ENCODE measurements at places on chromosomes 5 and 9. TPM values are rescaled to one million over a fixed set of nuclear protein-coding genes. Genes with fewer than 3 reads are reported as not detected.

Gene FAM193B
- total RNA-seq, result 58.5 TPM

Gene TAF11L7
- not detected for total RNA-seq

Gene DNM1
- 18.7 TPM for total RNA-seq

Gene IL31RA
- 3.1 TPM for total RNA-seq

Gene STK32A
- not detected for total RNA-seq

Gene RMRP
- 29,896 TPM for total RNA-seq

Gene FAM221B
- not detected for total RNA-seq

Gene GRIN1
- total RNA-seq, result 4.9 TPM

Gene NEUROG1
- not detected for total RNA-seq

Gene REEP2
- total RNA-seq, result 6.5 TPM
